ENCODE measurements at places on chromosomes 2 and 18.

- peak; percentile 99 for DNase-seq
Measured at GRCh38 chr2:118847762-118848172, 319 bp upstream of the EN1 start.

GRCh38 chr2:180370511-180371205, 363.6 kb upstream of the CWC22 start:
- DNase-seq, result no peak

DNA sequence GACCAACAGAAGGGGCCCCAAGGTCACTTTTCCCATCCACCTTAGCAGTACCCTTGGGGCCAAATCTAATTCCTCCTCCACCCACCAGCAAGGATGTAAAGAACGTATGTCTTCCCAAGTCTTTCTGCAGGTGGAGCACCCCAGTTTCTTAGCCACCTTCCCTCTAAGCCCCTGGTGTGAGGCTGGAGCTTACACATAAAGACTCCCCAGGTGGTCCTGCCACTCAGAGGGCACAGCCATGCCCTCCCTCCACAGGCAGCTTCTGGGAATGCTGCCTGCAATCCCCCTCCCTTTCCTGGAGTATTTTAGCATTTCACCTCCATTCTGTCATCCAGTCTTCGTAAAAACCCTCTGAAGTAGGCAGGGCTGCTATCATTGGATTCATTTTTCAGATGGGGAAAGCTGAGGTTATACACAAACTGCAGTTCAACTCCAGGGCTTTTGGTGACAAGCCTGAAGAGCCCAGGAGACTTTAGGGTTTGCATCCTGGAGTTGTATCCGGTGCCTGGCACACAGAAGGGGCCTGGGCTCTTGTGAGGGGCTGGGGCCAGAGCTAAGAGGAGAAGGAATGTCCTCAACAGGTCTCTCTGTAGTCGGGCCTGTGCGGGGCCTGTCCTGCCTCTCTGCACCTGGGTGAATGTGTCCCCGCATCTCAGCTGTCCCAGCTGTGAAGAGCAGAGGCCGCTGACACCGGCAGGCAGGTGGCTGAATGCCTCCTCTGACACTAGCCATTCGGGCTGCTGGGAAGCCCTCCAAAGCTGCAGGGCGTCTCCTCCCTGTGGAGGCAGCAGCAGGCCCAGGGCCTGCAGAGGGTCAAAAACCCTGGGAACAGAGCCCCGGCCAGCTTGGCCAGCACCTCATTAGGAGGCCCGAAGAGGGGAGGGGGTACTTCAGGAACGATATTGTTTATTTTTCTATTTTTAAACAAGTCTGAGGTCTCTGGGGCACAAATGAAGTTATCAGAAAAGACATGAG, 27.6 kb downstream of the CIB4 start:
- no peak for DNase-seq

- DNase-seq, result no peak
Measured at GRCh38 chr2:217062768-217063167, 202.9 kb upstream of the TNP1 start.

DNA sequence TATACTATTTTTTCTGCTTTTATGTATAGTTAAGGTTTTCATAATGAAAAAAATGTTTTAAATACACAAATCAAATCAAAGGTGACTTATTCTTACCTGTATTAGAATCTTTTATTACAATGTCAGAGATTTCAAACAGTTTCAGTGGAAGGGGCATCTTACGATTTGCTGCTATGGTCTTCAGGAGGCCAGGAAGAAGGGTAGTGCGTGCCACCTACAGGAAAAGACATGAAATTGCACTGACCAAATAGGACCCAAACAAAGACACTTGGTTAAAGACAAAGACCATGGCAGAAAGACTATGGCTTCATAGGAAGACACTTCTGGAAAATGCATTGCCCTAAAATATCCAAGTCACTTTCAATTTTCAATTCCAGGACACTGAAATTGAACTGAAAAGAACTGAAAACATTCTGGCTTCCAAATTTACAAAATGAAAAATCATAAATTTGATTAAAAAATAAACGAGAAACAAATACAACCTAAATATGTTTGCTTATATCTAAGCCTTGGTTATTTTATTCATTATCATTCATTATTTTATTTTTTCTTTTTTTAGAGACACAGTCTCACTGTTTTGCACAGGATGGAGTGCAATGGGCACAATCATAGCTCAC, 42.1 kb downstream of the FARSB start:
- peak; percentile 49 for DNase-seq

GRCh38 chr18:71831039-71831438, 713.1 kb downstream of the CBLN2 start:
- peak; percentile 5 for DNase-seq

Data from fibroblast of skin of back (primary cell).